Epithelial cell of esophagus (primary cell): ENCODE measurements at places on chromosomes 2 and 18.

GRCh38 chr2:199070322-199070949, 387.3 kb downstream of the SATB2 start:
- no peak for DNase-seq

DNA sequence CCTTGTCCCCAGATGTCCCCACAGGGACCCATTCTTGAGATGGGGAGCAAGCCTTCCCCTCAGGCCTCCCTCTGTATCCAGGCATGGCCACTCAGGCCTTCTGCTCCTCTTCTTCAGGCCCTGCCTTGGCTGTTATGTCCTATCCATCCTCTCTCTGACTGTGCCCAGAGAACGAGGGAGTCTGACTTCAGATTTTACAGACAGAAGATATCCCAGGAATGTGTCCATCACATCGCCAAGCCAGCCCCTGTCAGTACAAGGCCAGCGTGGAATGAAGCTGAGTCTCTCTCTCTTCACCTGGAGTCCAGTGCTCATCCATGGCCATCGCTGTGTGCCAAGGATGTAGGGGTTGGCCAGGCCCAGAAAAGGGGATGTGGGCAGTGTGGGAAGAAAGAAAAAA, 57.6 kb downstream of the SDC1 start:
- no peak for DNase-seq

DNA sequence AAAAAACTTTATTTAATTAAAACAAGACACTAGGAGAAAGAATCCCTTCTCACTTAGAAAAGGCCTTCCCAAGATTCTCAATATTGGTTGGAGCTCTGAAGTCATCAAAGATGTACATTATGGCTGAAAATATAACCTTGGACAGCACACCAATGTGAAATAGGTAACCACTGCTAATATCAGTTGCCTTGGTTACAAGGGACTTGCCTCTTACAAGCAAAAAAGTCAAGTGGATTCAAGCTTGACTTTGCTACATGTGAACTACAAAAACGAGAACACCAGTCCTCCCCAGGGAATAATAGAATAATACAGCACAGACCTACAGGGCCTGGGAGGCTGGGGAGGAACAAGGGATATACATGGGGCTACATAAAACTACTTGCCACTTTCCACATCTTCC, 46.1 kb downstream of the NABP1 start:
- no peak for DNase-seq

DNA sequence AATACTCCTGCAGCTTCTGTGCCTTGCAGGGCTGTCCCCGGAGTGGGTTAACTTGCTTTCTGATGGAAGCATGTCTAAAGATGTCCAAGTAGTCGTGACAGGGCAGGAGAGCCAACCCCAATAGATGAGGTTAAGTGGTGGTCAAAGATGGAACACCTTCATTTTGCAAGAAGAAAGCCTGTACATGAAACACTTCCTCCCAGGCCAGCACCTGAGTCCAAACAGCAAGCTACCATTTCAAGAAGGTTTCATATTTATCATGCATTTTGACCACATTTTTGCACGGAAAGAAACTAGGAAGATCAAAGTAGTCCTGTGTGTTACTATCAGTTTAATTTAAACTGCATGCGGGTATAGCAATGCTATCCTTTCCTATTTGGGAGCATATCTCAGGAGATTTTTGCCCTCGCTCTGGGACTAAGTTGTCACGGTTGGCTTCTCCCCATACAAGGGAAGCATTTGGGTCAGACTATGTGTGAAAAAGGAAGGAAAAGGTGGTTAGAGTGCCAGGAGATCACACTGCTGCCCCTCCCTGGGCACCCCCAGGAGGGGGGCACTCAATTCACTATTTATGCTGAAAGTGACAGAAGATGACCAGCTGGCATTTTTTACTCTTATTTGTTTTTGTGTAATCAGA, 187.6 kb downstream of the ZNF521 start:
- no peak for DNase-seq

DNA sequence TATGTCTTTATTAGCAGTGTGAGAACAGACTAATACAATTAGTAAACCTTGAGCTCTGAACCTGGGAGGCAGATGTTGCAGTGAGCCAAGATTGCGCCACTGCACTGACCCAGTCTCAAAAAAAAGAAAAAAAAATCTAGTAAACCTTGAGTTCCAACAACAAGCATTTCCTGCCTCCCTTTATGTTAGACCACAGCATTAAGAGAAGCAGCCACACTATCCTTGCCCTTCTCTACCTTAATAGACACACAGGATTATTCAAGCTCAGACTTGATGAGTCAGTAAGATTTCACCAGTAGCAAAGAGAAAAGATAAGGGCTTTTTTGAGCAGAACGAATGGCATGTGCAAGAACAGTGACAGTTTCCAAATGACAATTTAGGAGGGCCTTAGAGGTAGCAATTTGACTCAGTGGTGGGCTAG, 18.0 kb upstream of the GLS start:
- DNase-seq: peak; percentile 73

GRCh38 chr2:108161298-108161697, 78.5 kb upstream of the SULT1C3 start:
- no peak for DNase-seq

DNA sequence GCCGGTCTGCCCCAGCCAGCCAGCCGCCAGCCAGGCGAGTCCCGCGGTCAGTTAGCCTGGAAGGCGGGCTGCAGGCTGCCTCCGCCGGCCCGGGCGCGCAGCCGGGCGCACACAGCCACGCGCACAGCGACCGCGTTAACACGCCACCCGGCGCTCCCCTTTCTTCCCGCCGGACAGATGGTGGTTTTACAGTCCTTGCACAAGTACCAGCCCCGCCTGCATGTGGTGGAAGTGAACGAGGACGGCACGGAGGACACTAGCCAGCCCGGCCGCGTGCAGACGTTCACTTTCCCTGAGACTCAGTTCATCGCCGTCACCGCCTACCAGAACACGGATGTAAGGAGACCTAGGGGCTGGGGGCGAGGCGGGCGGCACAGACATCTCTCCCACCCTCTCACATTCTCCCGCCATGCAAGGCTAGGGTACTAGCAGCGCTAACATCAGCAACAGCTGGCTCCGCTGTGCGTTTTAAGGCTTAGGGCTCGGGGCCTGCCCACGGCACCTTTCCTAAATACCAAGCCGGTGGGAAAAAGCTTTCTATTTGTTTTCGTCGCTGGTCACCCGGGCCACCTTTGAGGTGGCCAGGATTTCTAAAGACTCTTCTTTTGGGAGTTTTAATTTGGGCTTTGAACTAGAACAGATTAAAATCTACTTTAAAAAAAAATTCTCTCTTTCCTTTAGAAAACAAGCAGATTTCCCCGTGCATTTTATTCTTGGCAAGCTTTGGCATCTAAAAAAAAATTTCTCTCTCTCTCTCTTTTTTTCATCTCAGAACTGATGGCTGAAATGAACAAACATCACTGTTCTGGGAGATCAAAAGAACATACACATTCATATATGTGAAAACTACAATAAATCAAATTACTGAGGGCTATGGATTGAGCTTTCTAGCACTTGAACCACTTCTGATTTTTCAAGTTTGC, 2.9 kb downstream of the TBR1 start:
- no peak for DNase-seq

- no peak for DNase-seq
Measured at GRCh38 chr2:579351-579886, 97.8 kb downstream of the TMEM18 start.

DNA sequence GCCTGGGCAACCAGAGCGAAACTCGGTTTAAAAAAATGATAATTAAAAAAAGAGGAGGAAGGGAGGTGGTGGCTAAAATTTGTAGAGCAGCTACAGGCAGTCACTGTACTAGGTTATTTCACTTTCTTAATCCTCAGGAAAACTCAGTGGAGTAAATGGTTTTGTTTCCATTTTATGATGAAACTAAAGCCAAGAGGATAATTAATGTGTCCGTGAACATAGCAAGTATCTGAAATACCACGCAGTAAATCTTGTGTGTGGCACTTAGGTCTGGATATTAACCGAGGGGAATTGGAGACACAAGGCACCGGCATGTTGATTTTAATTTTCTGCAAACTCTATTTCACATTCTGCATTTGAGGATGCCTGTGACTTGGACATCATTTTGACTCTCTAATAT, 14.5 kb downstream of the SH3BP4 start:
- no peak for DNase-seq

GRCh38 chr2:159706385-159706980, 5.8 kb upstream of the MARCHF7 start:
- no peak for DNase-seq

- no peak for DNase-seq
Measured at GRCh38 chr2:169173876-169174275, 104.5 kb downstream of the DHRS9 start.

- DNase-seq: peak; percentile 16
Measured at GRCh38 chr2:102185347-102185746, 1.5 kb upstream of the IL1RL2 start.

- no peak for DNase-seq
Measured at GRCh38 chr18:22483407-22483806, 65.7 kb upstream of the CTAGE1 start.

DNA sequence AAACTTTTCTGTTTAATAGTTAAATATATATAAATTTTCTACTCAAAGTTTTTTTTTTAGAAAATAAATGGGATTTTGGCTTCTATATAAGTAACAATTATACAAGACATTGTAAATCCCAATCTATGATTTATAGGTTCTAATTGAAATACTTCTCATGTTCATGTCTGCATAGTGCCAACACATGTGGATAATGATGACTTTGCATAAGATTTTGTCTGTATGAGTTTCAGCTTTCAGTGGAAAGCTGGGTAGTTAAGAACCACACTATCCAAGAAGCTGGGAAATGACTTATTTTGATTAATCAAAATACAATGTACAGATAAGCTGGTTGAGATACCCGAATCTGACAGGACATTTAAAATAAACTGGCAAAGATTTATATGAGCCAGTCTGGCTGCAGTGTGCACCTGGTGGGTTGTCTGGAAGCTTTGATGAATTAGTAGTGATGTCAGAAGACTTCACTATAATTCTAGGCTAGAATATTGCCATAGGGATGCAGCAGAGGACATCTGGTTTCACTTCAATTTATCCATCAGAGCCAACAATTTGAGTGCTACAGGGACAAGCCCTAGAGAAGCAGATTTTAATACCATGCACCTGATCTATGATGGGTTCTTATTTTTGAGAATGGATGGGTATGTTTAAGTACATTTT, 45.4 kb downstream of the EML6 start:
- no peak for DNase-seq

DNA sequence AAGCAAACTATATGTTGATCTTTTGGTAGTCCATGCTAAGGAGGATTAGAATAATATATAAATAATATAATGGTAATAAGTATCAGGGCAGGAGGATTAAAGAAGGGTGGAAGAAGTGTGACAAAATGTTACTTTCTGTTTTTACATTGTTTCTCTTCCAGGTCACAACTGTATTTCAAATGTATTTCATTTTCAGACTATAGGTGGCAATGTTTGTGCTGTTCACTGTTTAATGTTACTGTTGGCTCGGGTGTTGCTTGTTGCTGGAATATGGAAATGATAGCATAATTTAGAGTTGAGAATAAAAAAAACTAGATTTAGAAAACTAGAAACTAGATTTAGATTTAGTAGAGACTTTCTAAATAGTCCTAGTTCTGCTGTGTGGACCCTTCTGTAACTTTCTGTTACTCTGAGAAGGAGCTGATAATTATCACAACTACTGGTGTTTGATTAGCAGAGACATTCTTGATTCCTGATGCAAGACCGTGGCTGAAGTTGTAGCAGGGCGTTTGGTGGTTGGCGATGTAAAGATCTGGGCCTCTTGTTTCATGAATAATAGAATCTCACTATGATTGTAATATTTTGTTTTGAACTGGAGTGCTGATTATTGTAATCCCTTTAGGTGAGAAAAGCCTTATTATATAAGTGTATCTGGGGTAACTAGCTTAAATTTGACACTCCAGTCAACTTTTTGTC, 7.9 kb downstream of the NEDD4L start:
- peak; percentile 31 for DNase-seq

DNA sequence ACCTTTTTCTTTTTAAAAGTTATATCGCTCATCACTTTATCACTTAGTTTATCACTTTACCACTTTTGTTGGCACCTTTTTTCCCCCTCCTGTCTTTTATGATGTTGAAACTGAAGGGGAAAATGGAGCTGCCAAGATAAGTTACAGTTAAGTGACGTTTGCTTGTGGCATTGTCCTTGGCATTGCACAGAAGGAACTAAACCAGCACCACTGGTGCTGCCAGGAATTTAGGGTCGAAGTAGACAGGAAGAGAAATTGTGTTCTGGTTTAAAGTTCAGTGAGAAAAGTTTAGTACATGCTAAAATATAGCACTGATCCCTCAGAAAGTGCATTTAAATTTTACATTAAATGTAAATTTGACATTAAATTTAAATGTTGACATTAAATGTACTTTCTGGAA, 49.9 kb downstream of the MYO1B start:
- DNase-seq: no peak

- DNase-seq: no peak
Measured at GRCh38 chr2:191705084-191705483, 27.1 kb downstream of the NABP1 start.

DNA sequence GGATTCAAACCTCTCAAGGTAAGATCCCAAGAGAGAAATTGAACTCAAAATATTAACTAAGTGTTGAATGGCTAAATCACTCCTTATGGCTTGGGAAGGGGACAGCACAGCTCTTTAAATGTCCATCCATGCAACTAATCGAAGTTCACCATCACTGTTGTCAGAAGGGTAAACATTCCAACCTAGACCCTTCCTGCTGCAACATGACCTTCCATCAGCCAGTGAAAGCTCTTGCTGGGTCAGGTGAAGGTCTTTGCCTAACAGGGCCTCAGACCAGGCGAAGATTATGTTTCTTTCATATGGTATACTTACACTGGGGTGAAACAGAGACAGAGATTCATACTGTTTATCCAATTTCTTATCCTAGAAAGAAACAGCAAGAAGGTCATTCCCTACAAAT, 16.4 kb downstream of the IAH1 start:
- no peak for DNase-seq

GRCh38 chr18:47720741-47721140, 209.7 kb downstream of the SMAD2 start:
- DNase-seq: no peak

- DNase-seq: no peak
Measured at GRCh38 chr18:25141886-25142285, 210.1 kb downstream of the ZNF521 start.

GRCh38 chr2:170140561-170140960, 37.4 kb upstream of the MYO3B start:
- no peak for DNase-seq

- DNase-seq: no peak
Measured at GRCh38 chr2:54336136-54336976, 80.3 kb upstream of the TSPYL6 start.

GRCh38 chr2:14188446-14188845, 444.1 kb upstream of the LRATD1 start:
- DNase-seq: no peak

DNA sequence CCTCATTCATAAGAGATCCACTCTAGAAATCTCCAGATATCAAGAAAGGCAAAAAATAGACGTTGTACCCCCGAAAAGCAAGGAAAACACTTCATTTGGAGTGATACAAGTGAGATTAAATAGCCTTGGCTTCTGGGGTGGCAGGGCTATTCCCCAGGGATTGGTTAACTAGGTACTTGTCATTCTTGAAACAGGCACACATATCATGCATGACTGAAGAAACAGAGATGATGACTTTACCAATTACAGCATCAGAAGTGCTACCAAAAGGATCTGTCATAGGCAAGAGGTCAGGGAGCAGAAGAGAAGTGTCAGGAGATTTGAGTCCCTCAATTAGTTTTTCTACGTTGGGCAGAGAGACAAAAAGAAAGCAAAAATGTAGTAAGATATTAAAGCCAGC, 45.2 kb upstream of the NFU1 start:
- no peak for DNase-seq

- no peak for DNase-seq
Measured at GRCh38 chr18:42654556-42654955, 460.9 kb downstream of the RIT2 start.

- DNase-seq: no peak
Measured at GRCh38 chr2:171018522-171018921, 89.5 kb downstream of the GORASP2 start.
